Activated naive CD8-positive, alpha-beta T cell treated with anti-CD3 and anti-CD28 coated beads, Interleukin-2, amount 50 U/mL, for 24 hours (primary cell): ENCODE measurements at places on chromosomes 2 and 18.

DNA sequence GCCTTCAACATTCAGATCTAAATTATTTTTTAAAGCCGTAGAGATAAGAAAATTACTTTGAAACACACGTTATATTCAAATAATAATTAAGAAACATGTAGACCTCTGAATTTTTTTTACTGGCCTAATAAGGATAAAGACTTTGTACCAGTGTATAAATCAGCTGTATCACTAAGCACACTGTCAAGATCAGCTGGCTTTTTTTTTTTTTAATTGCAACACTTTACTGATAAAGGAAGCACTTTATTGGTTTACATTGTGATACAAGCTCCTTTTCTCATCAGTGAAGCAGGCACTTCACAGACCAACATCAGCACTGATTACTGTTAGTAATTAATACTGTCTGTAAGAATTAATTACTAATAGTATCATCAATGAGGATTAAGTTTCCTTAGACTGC, 88.5 kb downstream of the RBBP8 start:
- no peak for DNase-seq

GRCh38 chr18:45792506-45793263, 32.8 kb upstream of the SIGLEC15 start:
- DNase-seq, result no peak

DNA sequence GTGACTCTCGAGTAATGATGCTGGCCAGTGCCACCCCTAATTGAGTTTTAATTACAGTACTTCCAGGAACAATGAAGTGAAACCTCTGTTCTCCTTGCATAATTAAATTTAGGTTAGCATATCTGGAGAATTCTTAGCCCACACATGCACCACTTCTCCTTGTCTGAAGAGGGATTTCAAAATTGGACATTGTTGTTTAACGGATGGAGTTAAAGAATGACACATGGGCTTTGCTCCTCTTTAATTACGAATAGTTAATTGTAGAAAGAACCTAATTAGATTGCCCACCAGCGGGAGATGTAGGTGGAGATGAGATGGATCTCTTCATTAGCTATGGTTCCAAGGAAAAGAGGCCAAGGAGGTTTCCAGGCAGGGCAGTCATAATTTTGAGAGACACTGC, 33.1 kb upstream of the EN1 start:
- DNase-seq, result no peak

GRCh38 chr2:96550787-96551604, 14.4 kb downstream of the ARID5A start:
- DNase-seq, result no peak

DNA sequence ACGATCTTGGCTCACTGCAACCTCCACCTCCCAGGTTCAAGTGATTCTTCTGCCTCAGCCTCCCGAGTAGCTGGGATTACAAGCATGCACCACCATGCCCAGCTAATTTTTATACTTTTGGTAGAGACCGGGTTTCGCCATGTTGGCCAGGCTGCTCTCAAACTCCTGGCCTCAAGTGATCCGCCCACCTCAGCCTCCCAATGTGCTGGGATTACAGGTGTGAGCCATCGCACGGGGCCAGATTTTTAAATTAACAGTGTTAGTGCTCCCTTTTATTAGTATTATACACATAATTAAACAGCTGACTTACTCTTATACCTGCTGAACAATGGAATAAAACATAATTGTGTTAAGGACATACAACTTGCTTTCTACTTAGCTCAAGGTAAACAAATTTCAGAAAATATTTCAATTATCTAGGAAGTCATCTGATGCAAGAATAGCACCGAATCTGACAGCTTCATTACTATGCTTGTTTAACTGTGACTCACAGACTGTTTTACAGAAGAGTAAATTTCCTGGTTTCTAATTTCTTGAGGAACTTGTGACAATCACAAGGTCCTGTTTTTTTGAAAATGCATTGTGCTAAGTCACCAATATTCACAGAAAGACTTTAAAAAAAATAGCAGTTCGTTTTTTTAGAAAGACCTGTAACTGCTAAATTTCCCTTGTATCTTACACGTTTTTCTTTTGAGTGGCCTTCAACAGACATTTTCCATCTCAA, 51.2 kb downstream of the SPIRE1 start:
- DNase-seq, result no peak

DNA sequence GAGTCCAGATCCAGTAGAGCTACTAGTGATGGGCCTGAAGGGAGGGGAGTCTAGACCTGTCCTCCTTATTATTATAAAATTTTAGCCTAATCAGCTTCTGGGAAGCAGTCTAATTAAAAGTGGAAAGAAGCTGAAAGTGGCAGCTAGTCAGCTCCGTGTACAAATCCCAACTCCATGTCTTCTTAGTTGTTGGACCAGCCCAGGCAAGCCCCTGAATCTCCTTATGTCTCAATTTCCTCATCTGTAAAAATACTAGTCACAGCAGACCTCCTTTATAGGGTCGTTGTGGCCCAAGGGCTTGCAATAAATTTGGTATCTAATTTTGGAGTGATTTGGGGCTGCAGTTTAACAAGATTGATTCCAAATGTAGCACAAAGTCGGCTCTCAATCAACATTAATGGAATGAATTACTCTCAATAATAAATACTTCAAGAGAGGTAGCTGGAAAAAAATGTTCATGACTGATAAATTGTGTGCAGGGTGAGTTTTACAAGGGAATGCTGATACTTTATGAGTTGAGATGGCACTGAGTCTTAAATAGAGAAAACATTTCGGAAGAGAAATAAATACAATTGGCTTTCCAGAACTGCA, 118.3 kb upstream of the NDUFV2 start:
- no peak for DNase-seq

DNA sequence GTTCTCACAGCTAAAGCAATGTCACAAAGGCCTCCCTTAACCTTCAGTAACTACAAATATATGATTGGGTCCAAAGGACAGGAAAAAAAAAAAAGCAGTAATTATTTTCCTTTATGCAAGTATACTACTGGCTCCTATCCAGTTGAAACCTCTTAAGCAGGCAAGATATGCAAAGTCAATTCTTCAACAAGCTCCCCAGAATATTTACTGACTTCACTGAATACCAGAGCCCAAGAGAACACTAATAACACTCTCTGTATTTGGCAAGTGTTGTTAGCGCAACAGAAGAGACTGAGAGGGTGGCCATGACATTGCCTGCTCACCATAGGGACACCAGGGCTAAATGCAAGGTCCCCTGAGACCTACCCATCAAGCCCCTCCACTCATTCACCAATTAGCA, 74.5 kb downstream of the AP1S3 start:
- no peak for DNase-seq

- no peak for DNase-seq
Measured at GRCh38 chr2:224929512-224929911, 112.8 kb downstream of the DOCK10 start.

DNA sequence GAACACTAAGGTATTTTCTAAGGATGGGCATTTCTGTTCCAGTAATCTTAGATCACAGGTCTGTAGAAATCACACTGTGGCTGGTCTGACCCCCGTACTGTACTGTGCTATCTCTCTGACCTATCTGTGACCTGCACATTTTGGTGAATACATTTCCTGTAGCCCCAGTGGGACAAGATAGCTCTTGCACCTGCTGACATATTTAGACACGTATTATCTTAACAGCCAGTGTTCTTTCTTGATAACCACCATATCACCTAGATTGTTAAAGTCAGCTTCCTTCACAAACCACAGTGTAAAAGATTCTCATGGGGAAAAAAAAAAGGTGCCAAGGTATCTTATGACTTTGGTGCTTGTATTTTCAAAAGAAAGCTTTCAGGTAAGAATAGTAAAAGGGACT, 39.8 kb upstream of the TMEM247 start:
- DNase-seq, result no peak

GRCh38 chr2:21860907-21861306, 737.1 kb downstream of the TDRD15 start:
- DNase-seq, result no peak

GRCh38 chr2:105617631-105618350, 126.9 kb upstream of the NCK2 start:
- DNase-seq, result no peak

DNA sequence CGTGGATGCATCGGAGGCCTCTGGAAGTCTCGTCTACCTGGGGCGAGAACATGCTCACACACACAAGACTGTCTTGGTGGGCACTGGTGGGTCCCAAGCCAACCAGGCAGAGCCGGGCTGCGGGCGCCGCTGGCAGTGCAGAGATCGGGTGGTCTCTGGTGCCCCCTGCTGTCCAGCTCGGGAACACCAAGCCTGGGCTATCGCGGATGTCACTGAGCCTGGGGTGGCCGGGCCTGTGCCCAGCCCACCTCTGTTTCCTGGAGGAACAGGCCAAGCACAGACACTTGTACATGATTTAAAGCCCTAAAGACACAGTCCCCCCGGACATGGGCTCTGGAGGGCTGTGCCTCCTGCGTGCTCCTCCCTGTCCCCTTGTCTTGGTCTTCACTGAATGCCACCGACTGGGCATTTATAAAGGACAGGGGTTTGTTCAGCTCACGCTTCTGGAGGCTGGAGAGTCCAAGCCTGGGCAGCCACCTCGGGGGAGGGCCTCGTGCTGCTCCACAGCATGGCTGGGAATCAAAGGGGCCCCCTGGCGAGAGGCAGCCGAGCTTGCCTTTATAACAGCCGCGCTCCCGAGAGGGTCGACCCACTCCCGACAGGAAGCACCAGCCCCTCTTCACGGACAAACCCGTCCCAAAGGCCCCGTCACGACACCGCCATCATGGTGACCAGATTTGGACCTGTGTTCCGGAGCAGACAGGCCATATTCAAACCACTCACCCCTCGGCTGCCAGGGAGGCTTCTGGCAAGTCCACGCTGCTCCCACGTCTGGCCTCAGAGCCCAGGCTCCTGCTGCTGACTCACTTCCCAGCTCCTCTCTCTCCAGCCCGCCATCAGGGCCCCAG, 3.6 kb upstream of the OTOS start:
- DNase-seq, result peak; percentile 87

- no peak for DNase-seq
Measured at GRCh38 chr2:24906466-24906865, 13.6 kb downstream of the ADCY3 start.
